ENCODE measurements at places on chromosomes 4 and X.
A peak's percentile ranks its signal among the peaks of the same experiment; 100 is the strongest.

- DNase-seq: no peak
Observed at GRCh38 chr4:156193800-156194199, 240.1 kb upstream of the CTSO start.

DNA sequence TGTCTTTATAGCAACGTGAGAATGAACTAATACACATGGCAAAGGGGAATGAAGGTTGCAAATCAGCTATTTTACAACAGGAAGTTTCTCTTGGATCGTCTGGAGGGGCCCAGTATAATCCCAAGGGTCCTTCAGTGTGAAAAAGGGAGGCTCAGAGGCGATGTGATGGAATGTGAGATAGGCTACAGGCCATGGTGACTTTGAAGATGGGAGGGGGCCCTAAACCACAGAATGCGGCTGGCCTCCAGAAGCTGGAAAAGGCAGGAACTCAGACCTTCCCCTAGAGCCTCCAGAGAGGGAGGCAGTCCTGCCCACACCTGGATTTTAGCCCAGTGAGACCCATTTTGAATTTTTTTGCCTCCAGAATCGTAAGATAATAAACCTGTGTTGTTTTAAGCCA, 69.4 kb upstream of the PGM2 start:
- no peak for DNase-seq

DNA sequence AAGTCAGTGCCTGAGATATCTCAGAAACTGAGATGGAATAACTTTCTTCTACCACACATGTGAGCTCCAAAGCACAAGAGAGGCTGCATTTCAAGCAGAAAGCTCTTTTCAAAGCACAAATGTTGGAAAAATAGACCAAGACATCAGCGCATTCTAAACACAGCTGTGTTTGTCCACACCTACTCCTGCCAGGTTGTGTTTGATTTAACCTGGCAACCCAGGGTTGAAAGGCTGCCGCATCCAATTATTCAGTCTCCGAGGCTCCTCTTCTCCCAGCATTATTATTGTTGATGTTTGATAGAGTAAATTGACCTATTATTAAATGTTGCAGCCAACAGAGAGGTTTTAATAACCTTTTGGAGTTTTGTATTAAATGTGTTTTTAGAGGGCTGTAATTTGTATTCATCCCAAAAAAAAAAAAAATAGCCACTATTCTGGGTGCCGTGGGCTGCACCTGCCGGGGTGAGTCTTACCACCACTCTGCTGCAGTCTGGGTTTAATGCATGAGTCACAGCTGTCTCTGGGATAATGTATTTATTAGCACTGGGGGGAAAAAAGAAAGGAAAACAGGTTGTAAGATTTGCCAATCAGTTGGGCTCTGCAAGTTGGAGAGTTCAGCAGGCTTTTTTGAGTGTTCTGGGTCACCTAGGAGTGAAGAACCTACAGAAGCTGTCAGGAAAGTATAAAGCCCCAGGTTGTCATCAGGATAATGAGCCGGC, 105.2 kb upstream of the NOCT start:
- DNase-seq: peak; percentile 94

- DNase-seq: no peak
Observed at GRCh38 chr4:26789208-26789607, 71.4 kb upstream of the STIM2 start.

DNA sequence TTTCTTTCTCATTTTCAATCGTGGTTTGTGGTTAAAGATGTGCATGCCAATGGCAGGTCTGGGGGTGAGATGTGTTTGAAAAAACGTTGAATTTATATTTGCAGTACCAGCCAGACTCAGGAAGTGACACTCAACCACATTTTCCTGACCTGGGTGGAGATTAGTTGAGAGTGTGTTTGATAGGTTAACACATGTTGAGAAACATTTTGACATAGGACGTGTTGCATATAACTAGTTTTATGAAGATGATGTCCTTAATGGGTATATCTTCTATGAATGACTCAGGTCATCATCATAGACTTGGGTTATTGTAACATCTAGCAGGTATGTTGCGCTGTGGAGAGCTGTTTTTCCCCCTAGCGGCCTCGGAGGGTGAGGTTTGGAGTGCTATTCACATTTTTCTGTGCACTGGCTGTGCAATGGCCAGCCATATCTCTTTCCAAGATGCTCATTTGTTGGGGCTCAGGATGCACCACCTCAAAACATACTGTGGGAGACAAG, 21.7 kb upstream of the CD38 start:
- no peak for DNase-seq

- DNase-seq: no peak
Observed at GRCh38 chr4:107629318-107629717, 90.7 kb downstream of the PAPSS1 start.

GRCh38 chr4:81003597-81004111, 26.9 kb upstream of the BMP3 start:
- no peak for DNase-seq

GRCh38 chrX:77742788-77743476, 43.1 kb downstream of the ATRX start:
- DNase-seq: no peak

DNA sequence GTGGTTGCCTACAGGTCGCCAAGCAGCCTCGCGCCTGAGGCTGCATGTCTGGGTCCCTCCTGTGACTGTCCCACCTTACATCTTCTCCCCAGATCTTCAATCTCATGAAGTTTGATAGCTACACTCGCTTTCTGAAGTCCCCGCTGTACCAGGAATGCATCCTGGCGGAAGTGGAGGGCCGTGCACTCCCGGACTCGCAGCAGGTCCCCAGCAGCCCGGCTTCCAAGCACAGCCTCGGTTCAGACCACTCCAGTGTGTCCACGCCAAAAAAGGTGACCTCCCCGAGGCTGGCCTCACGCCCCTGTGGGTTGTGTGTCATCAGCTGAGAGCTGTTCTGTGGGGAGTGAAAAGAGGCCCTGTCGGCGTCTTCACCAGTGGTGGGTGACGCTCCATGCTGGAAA, 24.9 kb upstream of the HGFAC start:
- no peak for DNase-seq

- DNase-seq: no peak
Observed at GRCh38 chr4:159455675-159456237, 352.9 kb downstream of the RAPGEF2 start.

- DNase-seq: peak; percentile 75
Observed at GRCh38 chr4:184437565-184438265, 36.6 kb downstream of the IRF2 start.

- DNase-seq: no peak
Observed at GRCh38 chrX:149648932-149649331, 17.3 kb upstream of the TMEM185A start.

- no peak for DNase-seq
Observed at GRCh38 chrX:94435799-94436198, 761.8 kb downstream of the FAM133A start.

DNA sequence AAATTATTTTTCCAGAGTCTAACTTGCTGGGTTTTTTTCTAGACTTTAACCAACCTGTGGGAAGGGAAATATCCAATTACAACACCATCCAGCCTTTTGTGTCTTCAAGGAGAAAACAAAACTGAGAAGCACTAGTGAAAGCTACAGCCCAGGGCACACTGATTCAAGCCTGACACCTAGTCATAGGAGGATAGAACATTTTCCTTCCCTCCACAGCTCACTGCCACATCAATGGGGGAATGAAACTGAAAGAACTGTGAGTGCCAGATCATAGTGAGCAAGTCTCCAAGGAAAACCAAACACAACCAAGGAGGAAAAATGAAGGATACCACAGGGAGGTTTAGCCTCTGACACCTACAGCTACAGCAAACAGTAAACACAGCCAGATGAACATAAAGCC, 43.3 kb upstream of the MAGEA8 start:
- no peak for DNase-seq

- DNase-seq: no peak
Observed at GRCh38 chr4:22490718-22491315, 25.0 kb downstream of the ADGRA3 start.

- DNase-seq: no peak
Observed at GRCh38 chr4:1615786-1616556, 68.1 kb downstream of the FAM53A start.

GRCh38 chr4:98802770-98803198, 126.1 kb downstream of the EIF4E start:
- no peak for DNase-seq

DNA sequence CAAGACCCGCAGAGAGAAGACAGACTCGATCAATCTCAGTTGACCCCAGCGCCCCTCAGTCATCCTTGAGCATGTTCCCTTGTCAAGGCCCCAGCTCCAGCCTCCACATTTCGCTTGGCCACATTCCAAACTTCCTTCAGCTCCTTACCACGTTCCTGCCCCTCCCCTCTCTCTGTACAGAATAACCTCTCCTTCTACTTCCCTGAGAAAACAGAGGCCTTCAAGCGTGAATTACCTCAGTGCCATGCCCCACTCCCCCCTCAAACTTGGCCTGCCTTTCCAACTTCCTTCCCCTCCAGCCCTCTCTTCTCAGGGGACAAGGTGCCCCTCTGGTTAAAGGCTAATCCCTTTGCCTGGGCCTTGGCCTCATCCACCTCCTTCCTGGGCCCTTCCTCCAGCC, 3.2 kb upstream of the RIPPLY1 start:
- no peak for DNase-seq

DNA sequence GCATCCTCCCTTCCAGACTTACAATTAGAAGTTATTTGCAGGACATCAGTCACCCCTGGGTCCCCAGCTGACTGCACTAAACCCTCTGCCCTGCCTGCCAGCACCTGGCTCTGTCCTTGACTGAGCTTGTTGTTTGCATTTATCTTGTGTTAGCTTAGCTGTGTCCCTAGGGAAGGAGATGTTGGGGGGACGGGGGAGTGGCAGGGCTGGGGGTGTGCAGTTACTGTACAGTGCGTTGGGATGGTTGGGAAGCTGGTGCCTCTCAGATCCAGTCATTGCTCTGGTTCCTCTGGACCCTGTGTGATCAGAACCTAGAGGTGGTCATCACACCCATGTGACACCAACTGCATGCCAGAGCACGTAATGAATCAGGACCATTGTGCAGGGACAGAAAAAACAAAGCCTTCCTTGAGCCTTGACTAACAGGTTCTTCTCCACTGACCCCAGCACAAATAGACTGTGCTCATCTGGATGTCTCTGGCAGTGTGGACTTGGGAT, 32.7 kb upstream of the PROM1 start:
- DNase-seq: peak; percentile 69

- DNase-seq: no peak
Observed at GRCh38 chr4:181569553-181569952, 673.6 kb upstream of the TENM3 start.

- DNase-seq: no peak
Observed at GRCh38 chr4:86759298-86759697, 89.9 kb downstream of the SLC10A6 start.

- no peak for DNase-seq
Observed at GRCh38 chr4:176425035-176425434, 105.3 kb downstream of the SPCS3 start.

GRCh38 chr4:23866450-23867075, 23.3 kb downstream of the PPARGC1A start:
- no peak for DNase-seq

DNA sequence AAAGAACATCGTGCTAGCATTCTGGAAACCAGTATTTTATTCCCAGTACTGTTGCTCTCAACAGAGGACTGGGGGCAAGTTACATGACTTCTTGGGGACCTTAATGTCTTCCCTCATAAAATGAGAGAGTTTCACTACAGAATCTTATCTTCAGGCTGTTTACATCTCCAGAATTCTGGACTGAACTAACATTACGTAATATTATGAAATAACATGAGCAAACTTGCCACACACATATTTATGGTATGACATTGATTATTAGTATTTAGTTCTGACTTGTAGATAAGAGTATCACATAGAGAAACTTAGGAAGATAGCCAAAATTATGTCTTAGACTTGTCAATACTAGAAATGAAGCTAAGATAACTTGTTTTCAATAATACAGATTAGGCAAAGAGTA, 68.0 kb downstream of the NFKB1 start:
- DNase-seq: no peak

DNA sequence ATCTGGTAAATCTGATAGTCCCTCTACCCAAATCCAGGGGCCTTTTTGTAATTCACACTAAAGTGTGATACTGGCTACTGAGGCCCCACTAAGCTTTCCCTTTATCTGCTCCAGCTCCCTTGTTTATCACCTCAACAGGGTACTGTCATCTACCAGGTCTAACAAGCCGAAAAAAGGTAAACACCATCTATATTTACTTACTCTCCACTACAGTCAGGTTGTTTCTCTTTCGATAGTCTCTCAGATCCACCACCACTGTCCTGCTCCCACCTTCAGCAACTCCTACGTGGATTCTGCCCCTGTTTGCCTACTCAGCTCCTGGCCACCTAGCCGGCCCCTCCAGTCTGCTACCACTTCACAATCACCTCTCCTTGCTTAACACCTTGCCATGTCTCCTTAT, 3.3 kb downstream of the ITIH6 start:
- no peak for DNase-seq

GRCh38 chr4:140893939-140894338, 137.8 kb upstream of the TBC1D9 start:
- no peak for DNase-seq

- no peak for DNase-seq
Observed at GRCh38 chrX:574830-575229, 55.8 kb upstream of the SHOX start.

DNA sequence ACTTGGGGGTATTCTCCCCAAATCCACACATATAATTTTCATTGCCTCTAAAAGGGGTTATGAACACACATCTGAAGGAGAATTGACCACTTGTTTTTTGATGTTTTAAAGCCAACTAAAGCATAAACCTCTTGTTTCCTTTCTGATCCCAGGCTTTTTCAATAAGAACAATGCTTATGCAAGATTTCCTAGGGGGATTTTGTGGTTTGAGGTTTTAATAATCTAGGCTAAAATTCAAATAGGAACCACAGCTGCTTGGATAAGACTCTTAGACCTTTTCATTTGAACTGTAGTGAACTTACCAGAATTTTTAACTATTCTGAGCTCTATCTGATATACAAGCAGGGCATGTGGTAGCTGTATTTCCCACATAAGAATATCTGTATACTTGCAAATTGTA, 651.1 kb downstream of the ANKRD50 start:
- no peak for DNase-seq

DNA sequence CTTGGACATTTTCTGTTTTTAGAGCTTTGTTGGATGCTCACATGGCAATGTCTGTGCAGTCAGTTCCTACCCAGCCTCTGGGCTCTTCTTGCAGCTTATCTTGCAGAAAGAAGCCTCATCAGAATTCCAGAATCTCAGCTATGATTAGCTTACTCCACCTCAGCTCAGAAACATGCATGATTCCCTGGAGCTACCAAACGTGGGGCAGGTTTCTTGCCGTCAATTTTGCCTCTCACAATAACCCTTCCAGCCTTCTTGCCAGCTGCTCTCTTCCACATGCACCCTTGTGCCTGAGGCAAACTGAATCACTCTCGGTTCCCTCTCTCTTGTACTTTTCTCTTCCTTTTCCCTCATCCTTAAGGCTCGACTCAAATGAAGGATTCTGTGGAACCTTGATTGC, 141.4 kb downstream of the PTTG2 start:
- no peak for DNase-seq

DNA sequence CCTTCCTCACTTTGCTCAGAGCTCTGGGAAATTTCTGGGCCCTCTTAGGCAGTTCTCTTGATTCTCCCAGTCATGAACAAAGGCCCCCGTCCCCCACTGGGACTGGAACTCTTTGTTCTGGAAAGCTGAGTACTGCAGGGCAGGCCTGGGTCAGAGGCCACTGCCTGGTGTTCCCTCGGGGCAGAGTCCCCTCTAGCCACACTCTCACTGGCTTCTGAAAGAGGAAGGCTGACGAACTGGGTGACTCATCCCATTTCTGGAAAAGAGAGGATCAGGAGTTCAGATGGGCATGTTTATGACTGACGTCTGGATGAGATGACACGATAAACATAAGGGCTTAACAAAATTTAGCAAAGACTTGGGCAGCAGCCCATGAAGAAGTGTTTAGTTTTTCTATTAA, 47.7 kb downstream of the DDX3X start:
- no peak for DNase-seq
